ENCODE measurements at places on chromosomes 12 and 14. TPM values are rescaled to one million over a fixed set of nuclear protein-coding genes. Genes with fewer than 3 reads are reported as not detected.

Gene SLCO1C1
- 1.8 TPM for total RNA-seq

Gene ZNF268
- total RNA-seq, result 10.4 TPM

Gene RNF10
- 249 TPM for total RNA-seq

Gene MMP17
- 0.78 TPM for total RNA-seq

Gene EP400
- 23.1 TPM for total RNA-seq

Gene KSR2
- not detected for total RNA-seq

Gene KCNK10
- not detected for total RNA-seq

Gene LTB4R2
- 2.2 TPM for total RNA-seq

DNA sequence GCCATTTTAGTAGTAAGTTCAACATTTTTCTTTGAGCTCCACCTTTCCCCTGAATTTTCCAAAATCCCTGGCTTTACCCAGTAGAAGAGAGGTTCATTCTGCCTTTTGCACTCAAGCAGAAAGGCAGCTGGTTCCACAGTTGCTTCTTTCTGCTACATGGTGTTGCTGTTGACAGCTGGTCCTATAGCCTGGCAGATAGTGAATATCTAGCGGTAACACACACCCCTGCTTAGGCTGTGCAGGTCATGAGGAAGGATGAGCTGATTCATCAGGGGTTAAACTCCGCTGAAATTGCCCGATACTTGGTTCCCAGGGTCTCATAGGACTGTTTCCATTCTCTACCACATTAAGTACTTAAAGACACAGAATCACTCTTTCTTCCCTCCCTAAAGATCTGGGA, 62.4 kb downstream of the PUS7L start:
- no peak for DNase-seq

DNA sequence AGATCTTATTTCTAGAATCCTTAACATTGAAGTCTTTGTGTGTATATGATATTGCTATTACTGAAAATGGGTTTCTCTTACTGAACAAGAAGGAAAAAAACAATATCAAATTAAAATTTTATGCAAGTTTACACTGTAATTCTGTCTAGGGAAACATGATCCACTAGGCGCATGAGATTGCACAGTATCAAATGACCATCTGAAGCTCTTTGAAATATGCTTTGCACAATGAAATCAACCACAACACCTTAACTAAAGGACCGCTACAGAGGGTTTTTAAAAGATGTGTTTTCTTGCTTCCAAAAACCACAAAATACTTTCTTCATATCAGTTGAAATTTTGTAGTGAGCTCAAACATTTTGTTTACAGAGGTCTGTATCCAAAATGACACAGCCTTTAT, 15.1 kb upstream of the KERA start:
- no peak for DNase-seq

DNA sequence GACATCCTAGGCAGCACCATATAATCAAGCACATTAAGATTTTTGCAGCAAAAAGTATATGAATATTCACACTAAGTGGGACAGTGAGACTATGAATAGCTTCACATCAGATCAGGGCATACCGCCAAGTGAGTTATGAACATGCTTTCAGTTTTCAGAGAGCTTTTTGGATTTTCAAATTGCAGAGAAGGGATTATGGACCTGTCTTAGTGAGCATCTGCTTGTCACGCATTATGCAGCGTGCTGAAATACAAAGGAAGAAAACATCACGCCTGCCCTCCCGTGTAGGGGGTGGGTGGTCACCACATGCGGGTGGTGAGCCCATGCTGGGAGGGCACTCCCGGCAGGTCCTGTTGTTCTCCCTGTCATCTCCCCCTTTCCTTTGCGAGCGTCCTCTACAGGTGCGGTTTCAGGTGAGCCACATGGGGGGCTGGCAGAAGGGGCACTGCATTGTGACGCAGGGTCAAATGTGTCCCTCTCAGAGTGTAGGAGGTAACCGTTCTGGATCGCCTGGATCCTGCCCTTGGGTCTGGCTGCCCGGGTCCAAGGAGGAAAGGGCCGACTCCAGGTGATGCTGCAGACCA, 42.6 kb downstream of the TRAF3 start:
- no peak for DNase-seq

DNA sequence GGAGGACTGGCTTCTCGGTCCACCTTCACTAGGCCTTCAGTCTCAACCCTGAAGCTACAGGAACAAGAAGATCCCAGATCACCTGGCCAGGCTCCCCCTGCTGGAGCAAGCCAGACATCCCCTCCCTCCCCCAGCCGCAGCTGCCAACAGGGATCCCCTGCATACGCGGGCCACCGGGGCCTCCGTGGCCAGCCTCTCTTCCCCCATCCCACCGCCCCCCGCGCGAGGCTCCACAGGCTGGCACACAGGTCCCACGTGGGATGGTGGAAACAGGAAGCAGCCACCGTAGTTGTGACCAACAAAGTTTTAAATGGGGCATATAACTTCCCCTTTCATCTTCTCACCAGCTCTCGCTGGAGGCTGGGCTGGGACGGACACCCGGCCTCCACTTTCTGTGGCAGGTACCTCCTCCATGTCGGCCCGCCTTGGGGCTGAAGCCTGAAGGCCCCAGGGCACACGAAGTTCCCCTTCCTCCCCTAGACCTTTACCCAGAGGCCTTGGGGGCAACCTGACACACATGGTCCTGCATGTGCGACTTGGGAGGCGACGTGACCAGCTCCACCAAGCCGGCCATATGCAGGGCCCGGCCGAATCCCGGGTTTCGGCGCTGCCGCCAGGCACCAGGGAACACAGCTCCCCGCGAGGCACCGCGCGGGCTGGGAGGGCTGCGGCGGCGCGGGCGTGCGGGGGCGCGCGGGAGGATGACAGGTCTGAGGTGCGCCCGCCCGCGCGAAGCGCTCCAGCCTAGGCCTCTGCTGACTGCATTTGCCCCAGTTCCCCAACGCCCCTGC, 44.4 kb upstream of the PNMA1 start:
- peak; percentile 88 for DNase-seq

- no peak for DNase-seq
These were observed 61.8 kb upstream of the TMEM132C start for GRCh38 chr12:128205145-128205544.

DNA sequence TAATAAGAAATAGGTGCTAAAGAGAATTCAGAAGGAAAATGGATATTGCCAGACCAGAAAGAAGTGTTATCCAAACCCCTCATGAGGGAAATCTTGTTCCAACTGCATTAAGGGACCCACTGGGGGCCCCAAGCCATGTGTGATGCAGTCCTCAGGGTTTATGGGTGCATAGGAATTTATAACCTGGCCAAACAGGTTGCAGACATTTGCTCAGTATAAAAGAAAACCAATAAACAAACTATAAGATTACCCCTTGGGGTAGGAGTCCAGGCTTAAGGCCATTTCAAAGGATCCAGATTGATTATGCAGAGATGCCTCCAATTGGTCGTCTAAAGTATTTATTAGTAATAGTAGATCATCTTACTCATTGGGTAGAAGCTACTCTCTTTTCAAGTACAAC, 240.9 kb upstream of the DIO3 start:
- DNase-seq, result no peak

GRCh38 chr14:99937475-99938244, 127.6 kb upstream of the EVL start:
- DNase-seq, result no peak

GRCh38 chr14:47929334-47929733, 253.9 kb upstream of the MDGA2 start:
- no peak for DNase-seq
